ENCODE measurements at places on chromosomes 4 and X. TPM values are rescaled to one million over a fixed set of nuclear protein-coding genes. Genes with fewer than 3 reads are reported as not detected.

PNMA6F gene
- total RNA-seq, result not detected

CXCL6 gene
- total RNA-seq, result not detected

ADH7 gene
- total RNA-seq, result not detected

TMEM150C gene
- 32.1 TPM for total RNA-seq

CLRN2 gene
- total RNA-seq, result not detected

EGF gene
- total RNA-seq, result not detected

Data from subcutaneous adipose tissue (tissue), 4 donors.